ENCODE measurements at places on chromosomes 3 and 15.

DNA sequence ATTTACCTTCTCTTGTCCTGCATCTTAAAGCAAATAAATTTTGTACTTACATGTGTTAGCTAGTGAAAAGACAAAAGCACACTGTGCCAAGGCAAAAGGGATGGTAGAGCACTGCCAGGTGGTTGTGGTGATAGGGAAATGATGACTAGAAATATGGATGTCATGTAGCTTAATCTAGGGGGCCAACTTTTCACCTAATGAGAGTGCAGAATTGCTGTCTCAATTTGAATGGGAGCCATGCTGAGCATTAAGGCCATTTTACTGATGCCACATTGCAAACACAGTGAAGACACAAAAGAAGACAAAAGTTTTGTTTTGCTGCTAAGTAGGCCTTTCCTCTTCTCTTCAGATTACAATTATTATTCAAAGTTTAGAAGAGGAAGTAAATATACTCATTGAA, 274.7 kb downstream of the PDCD6IP start:
- DNase-seq: no peak

GRCh38 chr3:8743021-8743601, 9.5 kb downstream of the CAV3 start:
- DNase-seq: peak; percentile 36

DNA sequence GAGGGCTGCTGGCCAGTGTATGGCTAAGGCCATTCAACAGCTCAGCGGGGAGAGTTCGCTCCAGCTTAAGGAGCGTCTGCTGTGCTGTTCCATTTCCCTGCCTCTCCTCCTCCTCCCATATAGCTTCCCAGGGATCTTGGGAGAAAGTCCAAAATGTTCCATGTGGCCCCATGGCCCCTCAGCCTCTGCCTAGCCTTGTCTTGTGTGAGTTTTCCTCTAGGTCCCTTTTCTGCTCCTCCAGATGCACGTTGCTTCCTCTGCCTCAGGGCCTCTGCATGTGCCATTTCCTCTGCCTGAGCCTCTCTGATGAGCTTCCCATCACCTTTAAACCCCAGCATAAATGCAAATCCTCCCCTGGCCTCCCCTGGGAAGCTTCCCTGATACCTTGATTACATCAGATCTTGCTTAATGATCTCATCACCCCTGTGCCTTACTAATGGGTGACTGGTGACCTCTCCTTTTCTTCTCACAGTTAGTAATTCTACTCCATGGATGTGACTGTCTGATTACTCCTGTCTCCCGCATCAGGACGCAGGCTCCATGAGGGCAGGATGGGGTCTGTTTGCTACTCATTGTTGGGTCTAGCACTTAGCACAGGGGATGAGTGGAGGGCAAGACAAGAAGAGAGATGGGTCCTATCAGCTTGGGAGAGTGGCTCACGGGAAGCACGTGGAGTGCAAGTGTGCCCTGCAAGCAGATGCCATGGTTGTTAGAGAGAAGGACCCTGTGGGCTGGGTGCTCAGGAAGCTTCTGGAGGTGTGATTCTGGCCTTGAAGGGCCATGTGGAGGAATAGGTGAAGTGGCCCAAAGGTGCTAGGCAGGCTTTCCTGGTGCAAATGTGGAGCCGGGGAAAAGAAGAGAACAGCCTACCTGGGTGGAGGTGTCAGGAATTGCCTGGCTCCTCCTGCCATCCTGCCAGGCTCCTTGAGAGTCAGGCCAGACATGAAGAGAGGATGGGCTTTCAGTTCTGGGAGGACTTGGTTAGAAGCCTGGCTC, 23.8 kb downstream of the ITGA11 start:
- no peak for DNase-seq

GRCh38 chr3:192444096-192444790, 283.1 kb downstream of the FGF12 start:
- peak; percentile 68 for DNase-seq
